Naive B cell (primary cell): ENCODE measurements at places on chromosomes 2 and 18.

DNA sequence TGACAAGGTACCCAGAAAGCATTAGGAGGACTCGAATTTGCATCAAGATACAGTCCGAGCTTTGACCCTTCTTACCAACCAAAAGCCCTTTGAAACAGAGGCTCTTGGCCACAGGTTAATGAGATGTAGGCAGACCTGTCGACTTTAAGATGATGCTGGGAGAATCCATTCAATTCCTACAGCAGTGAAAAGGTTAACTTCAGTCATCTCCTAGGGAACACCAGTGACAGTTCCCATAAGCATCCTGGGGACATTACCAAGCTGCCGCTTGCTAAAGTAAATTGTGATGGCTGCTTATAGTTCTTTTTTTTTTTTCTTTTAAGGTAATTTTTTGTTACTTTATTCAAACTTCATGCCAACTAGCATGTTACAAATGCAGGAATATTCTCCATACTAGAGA lies 379.3 kb downstream of the SOX11 start:
- no peak for DNase-seq

DNA sequence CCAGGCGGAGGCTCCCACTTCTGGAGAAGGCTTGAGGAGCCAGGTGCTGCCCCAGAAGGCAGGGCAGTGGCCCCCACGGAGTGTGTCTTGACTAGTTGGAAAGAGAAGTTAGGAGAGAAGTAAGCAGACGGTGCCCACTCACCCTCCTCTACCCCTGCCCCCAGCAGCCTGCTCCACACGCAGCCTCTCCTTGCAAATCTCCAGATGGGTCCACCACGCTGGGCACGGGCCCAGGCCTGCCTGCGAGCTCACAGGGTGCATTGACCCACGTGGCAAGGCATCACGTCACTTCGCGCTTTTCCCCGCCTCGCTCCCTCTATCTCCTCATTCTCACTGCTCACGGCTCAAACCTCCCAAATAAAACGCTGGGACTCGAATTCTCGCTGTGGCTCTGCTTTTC lies 71.8 kb upstream of the RAB12 start:
- DNase-seq: no peak

- DNase-seq: peak; percentile 35
Measured at GRCh38 chr2:64586883-64587481, 62.9 kb downstream of the AFTPH start.

DNA sequence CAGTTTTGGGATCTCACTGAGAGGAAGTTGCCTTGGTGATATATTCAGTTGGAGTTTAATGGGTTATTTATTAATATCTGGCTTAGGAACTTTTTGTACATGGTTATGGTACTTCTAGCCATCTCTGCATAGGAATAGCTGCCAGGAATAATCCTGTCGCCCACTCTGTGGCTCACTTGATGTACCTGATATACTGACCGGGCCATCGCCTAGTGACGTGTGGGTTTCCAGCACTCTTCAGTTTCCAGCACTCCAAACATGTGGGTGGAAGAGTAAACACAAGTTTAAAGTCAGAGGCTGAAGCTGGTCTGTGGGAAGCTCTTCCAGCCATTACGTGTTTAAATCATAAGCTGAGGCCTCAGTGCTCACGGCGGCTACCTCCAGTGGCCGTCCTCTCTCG lies 44.3 kb upstream of the AGAP1 start:
- no peak for DNase-seq

GRCh38 chr2:209911486-209911885 lies 91.0 kb upstream of the RPE start:
- no peak for DNase-seq
